HCT116 (cell line): ENCODE measurements at places on chromosomes 3 and 15. TPM values are rescaled to one million over a fixed set of nuclear protein-coding genes. Genes with fewer than 3 reads are reported as not detected.

CFAP44 gene
- total RNA-seq = 5.4 TPM

PRSS50 gene
- total RNA-seq = not detected

TGM4 gene
- total RNA-seq = not detected

SERINC4 gene
- 0.12 TPM for total RNA-seq

RNU5B-1 gene
- total RNA-seq = not detected

RTP2 gene
- not detected for total RNA-seq

TMC3 gene
- not detected for total RNA-seq

HESX1 gene
- total RNA-seq = 2.1 TPM

DNA sequence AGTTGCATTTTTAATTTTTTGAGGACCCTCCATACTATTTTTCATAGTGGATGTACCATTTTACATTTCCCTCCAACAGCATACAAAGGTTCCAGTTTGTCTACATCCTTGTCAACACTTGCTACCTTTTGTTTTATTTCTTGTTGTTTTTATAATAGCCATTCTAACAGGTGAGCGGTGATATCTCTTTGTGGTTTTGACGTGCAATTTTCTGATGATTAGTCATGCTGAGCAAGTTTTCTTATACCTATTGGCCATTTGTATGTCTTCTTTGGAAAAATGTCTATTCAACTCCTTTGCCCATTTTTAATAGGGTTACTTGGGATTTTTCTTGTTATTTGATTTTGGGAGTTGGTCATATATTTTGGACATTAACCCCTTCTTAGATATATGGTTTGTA lies 187.0 kb downstream of the CDIN1 start:
- H3K27me3 ChIP-seq = no peaks in the 10 kb centered on the region
- no peaks in the 10 kb centered on the region for H3K36me3 ChIP-seq
- H3K27ac ChIP-seq = no peak overlapping the region
- no peak for DNase-seq
- H3K4me1 ChIP-seq = no peaks in the 10 kb centered on the region

GRCh38 chr3:47762233-47762632 lies 19.5 kb downstream of the SMARCC1 start:
- H3K4me3 ChIP-seq = no peak overlapping the region
- H3K27me3 ChIP-seq = no peaks in the 10 kb centered on the region
- peaks cover 6% of the 10 kb centered on the region for H3K4me1 ChIP-seq

GRCh38 chr3:119145128-119145499 lies 851 bp upstream of the TEX55 start:
- H3K4me3 ChIP-seq = no peak overlapping the region
- H3K27ac ChIP-seq = no peak overlapping the region
- DNase-seq = no peak

DNA sequence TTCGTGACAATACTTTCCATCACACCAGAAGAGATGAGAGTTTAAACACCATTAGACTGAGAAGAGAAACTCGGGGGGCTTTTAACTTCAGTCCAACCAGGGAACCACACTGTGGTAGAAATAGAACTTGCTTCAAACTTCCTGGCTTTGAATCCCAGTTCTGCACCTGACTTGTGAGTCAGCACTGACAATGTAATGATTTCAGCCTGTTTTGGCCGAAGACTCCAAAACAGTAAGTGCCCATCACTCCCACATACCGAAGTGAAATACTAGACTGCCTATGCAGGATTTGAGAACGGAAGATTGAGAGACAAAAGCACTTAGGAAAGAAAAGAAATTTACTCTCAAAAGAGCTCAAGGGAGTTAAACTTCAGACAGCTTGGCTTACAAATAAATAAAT lies 27.0 kb downstream of the C2CD4B start:
- DNase-seq = no peak
- H3K4me1 ChIP-seq = peaks cover 9% of the 10 kb centered on the region
- no peak overlapping the region for H3K27ac ChIP-seq
- H3K4me3 ChIP-seq = no peak overlapping the region
- H3K27me3 ChIP-seq = no peaks in the 10 kb centered on the region
- no peaks in the 10 kb centered on the region for H3K36me3 ChIP-seq

GRCh38 chr15:77599357-77599756 lies 33.4 kb downstream of the LINGO1 start:
- no peaks in the 10 kb centered on the region for H3K27me3 ChIP-seq
- DNase-seq = no peak
- no peak overlapping the region for H3K4me3 ChIP-seq
- peaks cover 14% of the 10 kb centered on the region for H3K4me1 ChIP-seq
- peak overlapping the region; percentile 44; the same call in 1 of the 2 replicates for H3K27ac ChIP-seq

DNA sequence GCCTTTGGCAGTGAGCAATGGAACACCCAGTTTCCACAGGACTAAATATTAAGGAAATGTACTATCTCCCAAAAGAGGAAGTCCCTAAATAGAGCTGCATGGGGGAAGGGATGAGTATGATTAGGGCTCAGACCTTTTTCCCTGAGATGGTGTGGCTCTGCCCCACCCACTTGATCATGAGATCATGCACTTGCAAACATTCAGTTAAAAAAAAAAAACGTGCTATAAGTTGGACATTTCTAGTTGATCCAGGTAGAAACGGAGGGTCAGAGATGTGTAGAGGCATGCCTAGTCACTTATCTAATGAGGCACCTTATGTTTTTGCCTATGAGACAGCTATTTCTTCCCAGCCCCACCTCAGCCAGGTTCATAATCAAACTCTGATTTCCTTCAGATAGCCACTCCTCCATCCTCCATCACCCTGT lies 24.5 kb upstream of the SSR3 start:
- no peaks in the 10 kb centered on the region for H3K27me3 ChIP-seq
- no peaks in the 10 kb centered on the region for H3K36me3 ChIP-seq
- H3K27ac ChIP-seq = no peak overlapping the region
- no peak overlapping the region for H3K4me3 ChIP-seq

DNA sequence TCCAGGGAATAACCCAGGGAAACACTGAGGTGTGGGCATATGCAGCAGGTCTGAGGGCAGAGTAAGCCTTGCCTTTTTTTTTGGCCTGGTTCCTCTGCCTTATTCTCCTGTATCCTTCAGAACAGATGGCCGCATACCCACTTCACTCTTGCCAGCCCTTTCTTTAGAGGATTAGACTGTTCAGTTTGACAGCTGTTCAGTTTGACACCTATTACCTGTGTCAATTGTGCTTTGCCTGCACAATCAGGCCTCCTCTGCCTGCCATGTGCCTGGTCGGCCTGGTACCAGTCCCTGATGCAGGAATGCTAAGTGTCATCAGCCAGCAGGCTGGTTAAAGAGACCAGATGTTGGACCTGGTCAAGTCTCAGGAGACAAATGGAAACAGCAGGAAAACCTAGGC lies 22.3 kb downstream of the TM6SF1 start:
- no peak overlapping the region for H3K27ac ChIP-seq
- no peak overlapping the region for H3K4me3 ChIP-seq
- no peaks in the 10 kb centered on the region for H3K36me3 ChIP-seq

DNA sequence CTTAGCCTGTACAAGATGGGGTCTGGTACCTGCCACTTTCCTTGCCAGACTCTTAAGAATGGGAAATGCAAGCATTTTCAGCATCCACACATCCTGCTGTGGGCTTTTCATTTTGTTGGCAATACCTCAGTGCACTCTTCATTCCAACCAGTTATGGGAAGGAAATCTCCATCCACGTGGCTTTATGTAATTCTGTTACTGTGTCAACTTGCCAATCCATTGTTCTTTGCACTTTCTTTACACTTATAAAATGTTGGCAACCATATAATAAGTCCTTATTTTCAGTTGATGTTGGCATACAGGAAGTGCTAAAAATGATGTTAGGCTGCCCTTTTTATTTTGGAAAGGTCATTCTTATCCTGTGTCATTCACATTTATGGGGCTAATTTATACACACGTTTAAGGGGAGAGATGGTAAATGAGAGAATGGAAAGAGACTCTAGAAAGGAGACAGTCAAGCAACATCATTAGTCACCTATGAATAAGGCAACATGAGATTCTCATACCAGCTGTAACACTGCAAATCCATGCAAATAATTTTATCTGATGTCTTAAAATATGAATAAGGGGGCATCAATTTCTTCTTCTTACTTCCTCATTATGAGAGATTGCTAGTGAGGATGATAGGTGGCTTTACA lies 238.7 kb downstream of the CHST2 start:
- peaks cover 16% of the 10 kb centered on the region; the same call in 1 of the 2 replicates for H3K27me3 ChIP-seq
- no peak overlapping the region for H3K27ac ChIP-seq
- no peak overlapping the region for H3K4me3 ChIP-seq

DNA sequence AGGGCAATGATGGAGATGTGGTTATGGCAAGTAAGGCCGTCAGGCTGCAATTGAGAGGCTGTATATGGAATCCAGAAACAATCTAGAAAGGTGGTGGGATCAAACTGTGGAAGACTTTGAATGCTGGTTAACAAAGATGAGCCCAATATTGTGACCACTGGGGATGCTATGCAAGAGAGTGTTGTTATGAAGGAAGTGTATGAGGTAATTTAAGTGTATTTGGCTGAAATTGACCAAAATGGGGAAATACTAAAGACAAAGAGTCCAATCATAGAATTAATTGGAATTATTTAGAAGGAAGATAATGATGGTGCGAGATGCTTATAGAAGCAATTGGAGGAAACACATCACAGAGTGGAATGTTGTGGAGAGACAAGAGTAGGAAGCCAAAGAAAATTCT lies 24.5 kb downstream of the BTLA start:
- no peak overlapping the region for H3K27ac ChIP-seq
- no peak for DNase-seq
- no peaks in the 10 kb centered on the region for H3K27me3 ChIP-seq
- H3K4me3 ChIP-seq = no peak overlapping the region
- H3K36me3 ChIP-seq = no peaks in the 10 kb centered on the region

- DNase-seq = no peak
- H3K36me3 ChIP-seq = peaks cover 24% of the 10 kb centered on the region
- no peaks in the 10 kb centered on the region for H3K4me1 ChIP-seq
Measured at GRCh38 chr3:184354121-184354728, 7.2 kb downstream of the CLCN2 start.

- H3K27ac ChIP-seq = no peak overlapping the region
- no peaks in the 10 kb centered on the region for H3K27me3 ChIP-seq
- H3K36me3 ChIP-seq = no peaks in the 10 kb centered on the region
Measured at GRCh38 chr3:118425272-118425837, 609.3 kb downstream of the IGSF11 start.

GRCh38 chr3:127750226-127751031 lies 71.9 kb downstream of the MGLL start:
- DNase-seq = no peak
- no peak overlapping the region for H3K27ac ChIP-seq
- H3K4me3 ChIP-seq = no peak overlapping the region

- no peaks in the 10 kb centered on the region for H3K4me1 ChIP-seq
- no peak overlapping the region for H3K27ac ChIP-seq
- H3K4me3 ChIP-seq = no peak overlapping the region
- DNase-seq = no peak
Measured at GRCh38 chr15:92100301-92100700, 246.8 kb downstream of the SLCO3A1 start.

DNA sequence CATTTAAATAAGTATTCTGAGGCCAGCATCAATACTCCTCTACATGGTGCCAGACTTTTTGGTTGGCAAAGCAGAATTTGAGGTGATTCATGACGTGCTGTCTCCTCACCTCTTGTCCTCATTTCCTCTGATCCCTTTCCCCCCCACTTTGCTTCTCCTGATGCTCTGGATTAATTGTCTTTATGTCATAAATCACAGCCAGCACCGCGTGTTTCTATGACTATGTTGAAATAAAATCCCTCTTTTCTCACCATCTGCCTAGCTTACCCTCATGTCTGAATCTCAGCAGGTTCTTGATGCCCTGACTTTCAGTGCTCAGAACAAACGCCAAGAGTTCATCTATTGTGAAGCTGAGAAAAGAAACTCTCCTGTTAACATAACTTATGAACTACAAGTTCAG lies 19.7 kb upstream of the PTPRG start:
- no peaks in the 10 kb centered on the region for H3K36me3 ChIP-seq
- no peaks in the 10 kb centered on the region for H3K27me3 ChIP-seq
- H3K4me1 ChIP-seq = no peaks in the 10 kb centered on the region
- DNase-seq = no peak
- no peak overlapping the region for H3K27ac ChIP-seq

DNA sequence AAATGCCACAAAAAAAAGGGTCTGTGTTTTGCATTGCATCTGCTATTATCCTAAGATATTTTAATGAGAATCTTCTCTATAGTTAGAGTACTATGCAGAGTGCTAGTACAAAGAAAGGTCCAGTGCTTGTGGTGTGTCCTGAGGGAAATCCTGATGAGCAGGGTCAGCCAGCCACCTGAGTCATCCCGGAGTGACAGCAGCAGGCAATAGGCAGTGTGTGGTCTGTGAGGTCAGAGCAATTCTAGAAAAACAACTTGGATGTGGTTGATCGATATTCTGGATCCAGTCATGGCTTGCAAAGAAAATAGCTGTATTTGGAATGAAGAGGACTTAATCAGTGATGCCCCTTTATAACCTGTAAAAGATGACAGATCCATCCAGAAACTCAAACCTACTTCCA lies 119.2 kb downstream of the CTNNB1 start:
- H3K27me3 ChIP-seq = no peaks in the 10 kb centered on the region
- no peaks in the 10 kb centered on the region for H3K36me3 ChIP-seq
- no peaks in the 10 kb centered on the region for H3K4me1 ChIP-seq
- H3K4me3 ChIP-seq = no peak overlapping the region
- no peak overlapping the region for H3K27ac ChIP-seq

DNA sequence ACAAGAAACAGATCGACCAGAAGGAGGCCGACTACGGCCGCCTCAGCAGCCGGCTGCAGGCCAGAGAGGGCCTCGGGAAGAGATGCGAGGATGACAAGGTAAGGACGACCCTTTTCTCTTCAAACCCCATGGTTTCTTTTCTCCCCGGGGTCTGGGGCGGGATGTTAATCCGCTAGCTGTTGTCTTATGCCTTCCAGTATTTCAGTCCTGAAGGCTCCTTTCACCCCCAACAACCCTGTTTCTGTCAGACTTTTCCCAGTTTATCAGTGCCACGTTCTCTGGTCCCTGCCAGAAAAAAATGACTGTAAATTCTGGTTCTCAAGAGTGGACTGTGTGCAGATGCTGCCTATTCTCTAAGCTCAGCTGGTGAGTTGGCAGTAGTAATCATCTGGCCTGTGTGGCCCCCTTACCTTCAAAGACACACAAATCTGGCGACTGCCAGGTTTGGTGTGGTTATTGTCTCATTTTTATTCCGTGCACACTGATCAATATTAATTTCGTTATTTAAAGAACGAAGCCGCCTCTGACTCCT lies 806 bp downstream of the GOLM2 start:
- peak overlapping the region; percentile 73 for H3K27ac ChIP-seq
- peak overlapping the region; percentile 59 for H3K4me3 ChIP-seq
- H3K4me1 ChIP-seq = peaks cover 5% of the 10 kb centered on the region; the same call in 1 of the 2 replicates
- no peak for DNase-seq
- H3K27me3 ChIP-seq = no peaks in the 10 kb centered on the region

GRCh38 chr3:194632809-194633348 lies 340 bp downstream of the TMEM44 start:
- H3K27me3 ChIP-seq = no peaks in the 10 kb centered on the region
- peaks cover 14% of the 10 kb centered on the region; the same call in 1 of the 2 replicates for H3K4me1 ChIP-seq
- no peak for DNase-seq

GRCh38 chr3:134621854-134622253 lies 29.0 kb downstream of the KY start:
- no peaks in the 10 kb centered on the region for H3K36me3 ChIP-seq
- no peaks in the 10 kb centered on the region for H3K4me1 ChIP-seq
- H3K4me3 ChIP-seq = no peak overlapping the region
- DNase-seq = no peak
